ENCODE measurements at places on chromosomes 13 and 19.

DNA sequence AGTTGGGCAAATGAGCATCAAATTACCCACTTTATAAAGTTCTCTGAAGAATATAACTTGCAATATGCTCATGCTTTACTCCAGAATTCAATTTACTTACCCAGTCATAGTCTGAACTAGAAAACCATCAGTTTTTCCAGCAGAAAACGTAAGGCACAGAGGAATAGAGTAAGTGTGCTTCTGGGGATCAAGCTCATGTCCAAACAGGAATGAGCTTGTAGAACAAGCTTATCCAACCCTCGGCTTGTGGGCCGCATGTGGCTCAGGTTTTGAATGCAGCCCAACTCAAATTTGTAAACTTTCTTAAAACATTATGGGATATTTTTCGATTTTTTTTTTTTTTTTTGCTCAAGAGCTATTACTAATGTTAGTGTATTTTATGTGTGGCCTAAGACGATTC lies 308.5 kb upstream of the KLF12 start:
- no peak for DNase-seq

DNA sequence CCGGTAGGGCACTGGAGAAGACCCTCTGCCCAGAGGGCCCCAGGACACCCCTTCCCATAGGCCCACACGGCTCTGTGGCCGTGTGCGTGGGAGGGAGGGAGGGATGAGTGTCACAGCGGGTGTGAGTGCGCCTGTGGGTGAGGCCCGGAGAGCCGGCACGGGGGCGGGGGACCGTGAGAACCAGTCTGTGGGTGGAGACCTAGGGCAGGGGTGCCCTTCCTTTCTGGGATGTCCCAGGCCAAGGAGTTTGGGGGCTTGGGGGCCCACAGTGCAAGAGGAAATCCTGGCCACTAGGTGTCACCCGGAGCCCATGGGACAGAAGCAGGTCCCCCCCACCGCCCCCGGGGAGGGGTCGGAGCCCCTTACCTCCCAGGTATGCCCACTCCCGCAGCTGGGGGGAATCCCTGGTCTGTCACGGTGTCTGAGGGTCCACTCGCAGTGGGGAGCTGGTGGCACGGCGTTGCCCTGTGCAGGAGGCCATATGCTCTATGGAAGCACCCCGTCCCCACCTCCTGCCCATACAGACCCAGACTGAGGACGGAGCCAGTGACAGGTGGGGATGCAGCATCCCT lies 16.0 kb upstream of the SLC7A10 start:
- DNase-seq = no peak

DNA sequence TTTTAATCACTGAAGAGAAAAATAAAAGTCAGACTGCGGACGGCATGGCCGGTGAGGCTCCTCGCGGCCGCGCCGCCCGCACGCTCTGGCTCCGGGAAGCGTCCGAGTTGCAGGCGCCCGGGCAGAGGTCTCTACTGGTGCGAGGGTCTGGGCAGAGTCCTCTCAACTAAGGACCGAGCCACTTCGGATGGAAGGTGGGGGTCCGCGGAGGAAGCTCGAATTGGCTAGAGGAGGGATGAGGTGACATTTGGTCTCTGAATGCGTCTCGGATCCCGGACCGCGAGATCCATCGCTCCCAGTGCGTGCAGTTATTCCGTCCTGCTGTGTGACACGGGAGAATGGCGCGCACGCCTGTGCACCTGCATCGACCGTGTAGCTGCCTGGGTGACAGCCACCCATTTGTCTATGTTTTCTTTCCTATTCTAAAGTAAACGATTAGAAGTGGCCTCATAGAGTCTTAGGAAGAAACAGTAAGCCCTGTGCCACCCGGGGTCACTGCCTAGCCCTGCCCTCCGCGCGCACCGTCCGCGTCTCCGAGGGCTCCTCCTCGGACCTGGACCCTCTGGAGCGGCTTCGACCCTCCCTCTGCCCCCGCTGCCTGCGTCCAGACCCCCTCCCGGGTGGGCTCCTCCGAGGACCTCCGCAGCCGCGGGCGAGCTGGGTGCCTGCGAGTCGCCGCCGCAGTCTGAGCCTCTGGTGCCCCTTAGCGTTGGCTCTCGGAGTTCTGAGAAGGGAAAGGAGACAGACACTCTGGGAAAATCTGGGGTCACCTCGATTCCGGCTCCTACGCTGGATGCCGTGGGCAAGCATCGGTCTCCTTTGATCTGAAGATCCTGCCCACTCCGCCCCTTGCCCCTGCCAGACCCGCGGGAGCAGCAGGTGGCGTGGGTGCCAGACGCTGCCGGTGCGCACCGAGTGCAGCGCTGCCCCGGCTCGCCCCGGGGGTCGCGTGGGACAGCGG lies 347.4 kb downstream of the LIG4 start:
- peak; percentile 94 for DNase-seq

GRCh38 chr13:48770372-48770771 lies 116.6 kb downstream of the CYSLTR2 start:
- DNase-seq = no peak

- DNase-seq = no peak
These were observed 23.6 kb downstream of the VSTM2B start for GRCh38 chr19:29549105-29550070.

DNA sequence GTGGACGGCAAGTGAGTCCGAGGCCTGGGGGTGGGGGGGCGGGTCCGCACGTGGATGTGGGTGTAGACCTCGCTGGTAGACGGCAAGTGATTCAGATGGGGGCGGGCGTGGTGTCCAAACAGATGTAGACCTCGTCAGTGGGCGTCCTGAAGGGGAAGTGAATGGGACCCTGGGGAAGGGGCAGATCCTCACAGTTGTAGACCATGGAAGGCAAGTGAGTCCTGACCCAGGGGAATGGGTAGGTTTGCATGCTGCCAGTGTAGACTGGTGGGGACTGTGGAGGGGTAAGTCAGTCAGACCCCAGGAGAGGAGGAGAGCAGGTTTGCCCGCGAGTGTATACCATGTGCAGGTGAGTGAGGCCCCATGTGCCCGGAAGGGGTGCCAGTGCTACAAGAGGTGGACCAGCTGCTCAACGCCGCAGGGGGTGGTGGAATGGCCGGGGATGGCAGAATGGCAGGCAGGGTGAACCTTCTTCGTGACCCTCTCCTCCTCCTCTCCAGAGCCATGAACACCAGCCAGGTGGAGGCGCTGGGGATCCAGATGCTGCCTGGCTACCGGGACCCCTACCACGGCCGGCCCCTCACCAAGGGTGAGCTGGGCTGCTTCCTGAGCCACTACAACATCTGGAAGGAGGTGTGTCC lies 22.1 kb downstream of the COLGALT1 start:
- DNase-seq = no peak
